ENCODE measurements at places on chromosomes 7 and 10.
A peak's percentile ranks its signal among the peaks of the same experiment; 100 is the strongest.

DNA sequence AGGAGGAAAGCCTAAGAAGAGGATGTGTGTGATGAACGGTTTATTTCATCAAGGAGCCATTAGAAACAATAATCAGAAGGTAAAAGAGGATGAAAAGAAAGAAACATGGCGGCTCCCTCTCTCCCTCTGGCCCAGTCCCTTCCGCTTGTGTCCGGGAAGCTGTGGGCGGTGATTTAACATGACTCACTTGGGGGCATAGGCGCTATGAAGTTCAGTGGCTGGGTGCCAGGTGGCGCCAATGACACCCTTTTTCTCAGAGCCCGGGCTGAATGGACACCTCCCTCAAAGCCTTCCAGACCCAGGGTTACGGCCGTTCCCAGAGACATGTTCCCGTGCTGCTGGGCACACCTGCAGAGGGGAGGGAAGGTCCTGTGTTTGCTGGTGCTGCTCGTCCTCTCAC is 244.0 kb downstream of the SKAP2 start:
- DNase-seq: no peak

DNA sequence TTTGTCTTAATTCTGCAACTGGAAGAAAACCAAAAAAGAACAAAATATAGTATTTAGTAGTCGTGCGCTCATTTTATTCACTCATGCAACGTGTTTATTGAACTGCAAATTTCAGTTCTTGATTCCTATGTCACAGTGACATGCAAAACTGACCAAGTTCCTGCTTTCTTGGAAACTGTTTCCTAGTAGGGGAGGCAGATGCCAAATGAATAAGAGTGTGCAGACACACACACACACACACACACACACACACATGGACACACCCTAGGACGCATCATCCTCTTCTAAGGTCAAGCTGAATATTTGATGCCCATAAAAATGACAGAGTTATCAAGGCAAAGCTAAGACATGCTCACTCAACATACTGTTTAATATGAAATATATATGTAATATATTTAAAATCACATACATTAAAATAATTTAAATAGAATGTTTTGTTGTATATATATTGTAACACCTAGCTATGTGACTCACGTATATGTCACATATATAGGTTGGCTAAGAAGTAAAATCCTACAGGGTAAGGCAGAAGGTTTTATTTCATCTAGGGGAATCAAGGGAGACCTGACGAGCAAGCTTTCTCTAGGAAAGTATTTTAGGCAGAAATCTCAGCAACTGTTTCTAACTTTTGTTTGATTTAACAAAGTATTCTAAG is 79.6 kb downstream of the SVIL start:
- no peak for DNase-seq

GRCh38 chr7:106068538-106068961 is 43.6 kb downstream of the SYPL1 start:
- no peak for DNase-seq

GRCh38 chr7:93307131-93307660 is 75.0 kb downstream of the VPS50 start:
- no peak for DNase-seq

GRCh38 chr10:852386-852785 is 79.1 kb downstream of the LARP4B start:
- no peak for DNase-seq

DNA sequence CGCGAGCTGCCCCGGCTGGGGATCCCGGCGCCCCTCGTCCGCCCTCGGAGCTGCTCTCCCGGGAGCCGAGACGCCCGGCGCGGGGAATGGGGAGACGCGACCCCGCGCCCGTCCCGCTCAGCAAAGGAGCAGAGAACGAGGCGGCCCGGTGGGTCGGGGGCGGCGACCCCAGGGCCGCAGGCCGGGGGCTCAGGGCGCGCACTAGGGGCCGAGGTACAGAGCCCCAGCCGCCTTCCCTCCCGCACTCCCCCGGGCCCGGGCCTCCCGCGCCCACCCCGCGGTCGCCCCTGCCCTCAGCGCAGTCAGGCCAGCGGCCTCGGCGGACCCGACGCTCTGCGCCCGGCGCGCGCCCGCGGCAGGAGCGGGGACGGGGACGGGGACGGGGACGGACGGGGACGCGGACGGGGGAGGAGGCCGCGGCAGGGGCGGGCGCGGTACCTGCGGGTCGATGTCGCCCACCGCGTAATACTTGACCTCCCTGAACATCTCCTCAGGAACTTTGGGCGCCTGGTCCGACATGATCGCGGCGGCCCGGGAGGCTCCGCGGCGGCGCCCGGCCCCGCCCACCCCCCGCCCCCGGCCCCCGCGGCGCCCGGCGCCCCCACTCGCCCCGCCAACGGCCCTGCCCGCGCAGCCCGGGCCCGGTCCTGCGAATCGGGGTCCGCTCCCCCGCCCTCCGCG is 373 bp downstream of the PAXIP1 start:
- DNase-seq: peak; percentile 45

GRCh38 chr7:78642751-78643150 is 810.7 kb downstream of the MAGI2 start:
- DNase-seq: no peak

Data from left ventricle myocardium inferior (tissue), 1 donor.